ENCODE measurements at places on chromosomes 12 and 14.

GRCh38 chr12:53065470-53065869 is 13.7 kb downstream of the SPRYD3 start:
- DNase-seq: peak; percentile 88

DNA sequence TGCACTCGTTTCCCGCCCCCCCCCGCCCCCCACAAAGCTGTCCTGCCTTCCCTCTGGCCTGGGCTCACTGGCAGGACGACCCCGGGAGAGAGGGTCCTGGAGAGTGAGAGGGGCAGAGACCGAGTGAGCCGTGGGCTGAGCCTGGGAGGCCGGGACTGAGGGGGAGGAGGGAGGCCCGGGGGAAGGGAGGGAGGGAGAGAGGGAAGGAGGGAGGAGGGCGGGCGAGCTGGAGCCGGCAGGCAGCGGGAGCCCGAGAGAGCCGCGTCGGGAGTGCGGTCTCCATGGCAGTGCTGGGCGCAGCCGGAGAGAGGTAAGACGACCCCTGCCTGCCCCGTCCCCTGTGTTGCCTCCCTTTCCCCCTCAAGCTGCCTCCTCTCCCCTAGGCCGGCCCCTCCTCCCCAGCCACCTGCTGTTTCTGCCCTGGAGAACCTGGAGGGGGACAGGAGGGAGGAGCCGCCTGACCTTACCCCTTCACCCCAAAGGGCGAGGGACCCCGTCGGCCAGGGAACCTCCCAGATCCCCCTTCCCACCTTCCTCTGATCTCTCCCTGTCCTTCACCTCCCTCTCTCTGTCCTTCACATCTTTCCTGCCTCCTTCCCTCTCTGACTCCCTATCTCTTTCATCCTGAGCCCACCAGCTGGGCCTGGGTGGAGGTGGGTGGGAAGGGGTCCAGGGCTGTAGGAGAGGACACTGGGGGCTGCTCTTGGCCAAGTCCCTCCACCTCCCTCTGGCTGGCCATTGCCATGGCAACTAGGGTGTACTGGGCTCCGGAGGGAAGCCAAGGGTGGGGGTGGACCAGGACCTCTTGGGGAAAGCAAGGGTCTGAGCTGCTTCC is at the start of gene GPR162:
TSS of gene GPR162 (plus strand) at position 231 of the 835 bp plus-strand sequence. CDS start 2,078 bp downstream, outside the sequence.
- no peak for DNase-seq

GRCh38 chr14:32230695-32231280 is 27.7 kb upstream of the RNU6-8 start:
- no peak for DNase-seq

GRCh38 chr12:6763380-6763779 is 2.8 kb upstream of the PTMS start:
- no peak for DNase-seq

- peak; percentile 69 for DNase-seq
These were observed 230.5 kb downstream of the PCNX1 start for GRCh38 chr14:71137536-71138447.

DNA sequence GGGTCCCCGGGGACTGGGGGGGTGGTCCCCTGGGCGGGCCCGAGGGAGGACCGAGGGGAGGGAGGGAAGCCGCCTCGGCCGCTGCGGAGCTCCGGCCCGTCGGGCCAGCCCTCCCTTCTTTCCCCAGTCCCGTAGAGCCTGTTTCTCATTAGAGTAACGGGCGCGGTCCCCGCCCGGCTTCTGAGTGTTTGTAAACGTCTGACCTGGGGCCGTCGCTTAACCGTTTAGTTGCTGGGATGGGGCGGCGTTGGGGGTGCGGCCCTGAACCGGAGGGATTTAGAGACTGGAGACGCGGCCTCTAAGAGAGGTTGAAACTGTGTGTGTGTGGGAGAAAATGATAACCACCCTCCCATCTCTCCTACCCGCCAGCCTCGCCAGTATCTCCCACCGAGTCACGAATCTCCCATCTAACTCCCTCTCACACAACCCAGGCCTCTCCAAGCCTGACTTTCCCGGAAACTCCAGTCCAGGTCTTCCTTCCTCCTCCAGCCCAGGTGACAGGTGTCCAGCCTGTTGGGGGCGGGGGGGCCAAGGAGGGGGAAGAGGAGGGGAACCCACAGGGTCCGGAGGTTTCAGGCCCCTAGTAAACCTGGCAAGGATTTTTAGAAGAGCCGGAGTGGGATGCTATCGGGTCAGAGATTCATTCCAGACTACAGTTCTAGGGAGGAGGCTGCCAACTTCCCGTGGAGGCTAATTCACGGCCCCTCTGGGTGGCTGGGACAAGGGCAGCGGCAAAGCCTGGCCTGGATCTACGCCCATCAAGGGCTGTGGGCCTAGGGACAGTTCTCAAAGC is 1.1 kb upstream of the NFATC4 start:
- DNase-seq: peak; percentile 96

DNA sequence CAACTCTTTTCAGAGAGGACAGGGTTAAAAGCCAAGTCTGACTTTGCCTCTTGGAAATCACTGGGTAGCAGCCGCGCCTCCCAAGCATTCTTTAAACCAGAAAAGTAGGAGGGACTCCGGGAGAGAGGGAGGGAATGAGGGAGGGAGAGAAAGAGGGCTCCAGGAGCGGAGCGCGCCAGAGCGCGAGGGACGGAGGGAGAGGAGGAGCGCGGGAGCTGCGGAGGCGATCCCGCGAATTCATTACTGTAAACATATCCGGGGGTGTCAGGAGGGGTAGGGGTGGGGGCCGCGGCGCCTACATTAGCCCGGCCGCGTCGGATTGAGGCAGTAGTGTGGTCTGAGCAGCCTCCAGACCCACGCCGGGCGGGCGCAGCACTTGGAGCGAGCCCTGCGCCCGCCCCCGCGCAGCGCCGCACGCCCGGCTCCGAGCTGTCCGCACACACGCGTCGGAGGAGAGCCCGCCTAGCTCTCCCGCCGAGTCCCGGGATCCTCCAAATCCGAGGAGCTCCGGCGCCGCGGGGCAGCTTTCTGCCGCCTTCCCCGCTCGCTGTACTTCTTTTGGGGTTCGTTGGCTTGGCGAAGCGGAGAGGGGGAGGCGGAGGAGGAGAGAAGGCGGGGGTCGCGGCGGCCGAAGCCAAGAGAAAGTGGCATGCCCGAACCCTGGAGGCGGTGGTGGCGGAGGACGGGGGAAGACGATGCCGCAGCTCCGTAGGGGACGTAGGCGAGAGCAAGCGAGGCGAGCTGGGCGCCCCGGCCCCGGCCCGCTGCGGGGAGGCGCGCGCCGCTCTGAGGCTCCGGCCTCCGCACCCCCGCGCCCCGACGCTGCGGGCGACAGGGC is 3.3 kb downstream of the FLRT2 start:
- DNase-seq: peak; percentile 92

- no peak for DNase-seq
These were observed 1.5 kb upstream of the FBRSL1 start for GRCh38 chr12:132488127-132489077.

DNA sequence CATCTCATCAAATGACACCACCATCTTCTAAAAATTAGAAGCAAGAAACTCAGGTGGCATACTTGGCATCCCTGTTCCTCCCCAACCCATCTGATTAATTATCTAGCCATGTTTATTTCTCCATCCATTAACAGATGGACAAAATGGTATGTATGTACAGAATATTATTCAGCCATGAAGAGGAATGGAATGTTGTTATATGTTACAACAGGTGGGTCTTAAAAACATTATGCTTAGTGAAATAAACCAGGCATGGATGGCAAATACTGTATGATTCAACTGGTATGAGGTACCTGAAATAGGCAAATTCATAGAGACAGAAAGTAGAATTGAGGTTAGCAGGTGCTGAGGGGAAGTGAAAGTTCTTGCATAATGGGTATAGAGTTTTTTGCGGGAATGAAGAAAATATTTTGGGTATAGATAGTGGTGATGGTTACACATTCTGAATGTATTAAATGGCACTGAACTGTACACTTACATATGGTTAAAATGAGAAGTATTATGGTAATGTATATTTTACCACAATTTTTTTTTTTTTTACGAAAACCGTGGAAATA is 17.5 kb downstream of the YY1 start:
- DNase-seq: no peak

DNA sequence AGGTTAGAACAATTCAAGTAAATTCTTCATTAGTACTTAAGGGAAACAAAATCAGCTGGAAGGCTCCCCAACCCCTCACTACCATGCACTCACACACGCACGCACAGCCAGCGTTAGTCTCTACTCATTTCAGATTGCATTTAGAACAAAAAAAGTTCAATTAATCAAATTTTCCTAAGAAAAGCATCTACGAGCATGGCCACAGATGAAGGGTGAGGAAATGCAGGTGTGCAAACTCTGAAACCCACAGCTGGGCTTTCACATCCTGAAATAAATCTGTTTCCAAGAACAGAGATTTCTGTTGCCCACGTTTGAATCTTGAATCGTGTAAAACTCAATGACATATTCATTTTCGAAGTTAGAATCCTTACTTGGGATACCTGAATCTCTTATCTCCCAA is 62.6 kb downstream of the SEL1L start:
- DNase-seq: no peak

- DNase-seq: no peak
These were observed 19.6 kb downstream of the MORN3 start for GRCh38 chr12:121649819-121650353.

- DNase-seq: peak; percentile 95
These were observed at the start of gene GABARAPL1 for GRCh38 chr12:10212739-10213131. TSS of gene GABARAPL1 (plus strand) at chr12:10212877. CDS start at chr12:10213130, 253 bp downstream.

- DNase-seq: no peak
These were observed 172.7 kb upstream of the OR4E1 start for GRCh38 chr14:21846227-21846885.

DNA sequence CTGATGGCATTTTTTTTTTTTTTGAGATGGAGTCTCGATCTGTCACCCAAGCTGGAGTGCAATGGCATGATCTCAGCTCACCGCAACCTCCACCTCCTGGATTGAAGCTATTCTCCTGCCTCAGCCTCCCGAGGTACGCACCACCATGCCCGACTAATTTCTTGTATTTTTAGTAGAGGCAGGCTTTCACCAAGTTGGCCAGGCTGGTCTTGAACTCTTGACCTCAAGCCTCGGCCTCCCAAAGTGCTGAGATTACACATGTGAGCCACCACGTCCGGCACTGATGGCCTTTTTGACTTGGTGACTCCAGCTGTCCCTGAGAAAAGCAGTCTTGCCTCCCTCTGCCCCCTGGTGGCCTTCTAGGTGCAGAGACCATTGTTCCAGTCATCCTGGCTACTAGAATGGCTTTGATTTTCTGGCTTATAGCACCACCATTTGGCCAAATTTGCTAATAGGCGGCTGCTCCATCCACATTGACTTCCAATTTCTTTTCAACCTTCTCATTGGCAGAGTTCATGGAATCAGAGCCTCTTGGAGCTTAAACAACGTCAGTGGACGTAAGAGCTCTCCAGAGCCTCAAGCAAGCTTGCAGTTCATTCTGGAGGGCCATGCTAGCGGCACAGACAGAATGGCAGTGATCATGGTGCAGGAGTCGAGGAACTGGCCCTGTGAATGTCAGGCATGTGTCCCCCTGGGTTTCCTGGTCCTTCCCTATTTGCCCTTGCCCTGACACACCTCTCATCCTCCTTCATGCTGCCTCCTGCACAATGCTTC is 25.4 kb upstream of the EIF4B start:
- DNase-seq: no peak

- no peak for DNase-seq
These were observed 167.9 kb upstream of the NTF3 start for GRCh38 chr12:5264006-5264405.

DNA sequence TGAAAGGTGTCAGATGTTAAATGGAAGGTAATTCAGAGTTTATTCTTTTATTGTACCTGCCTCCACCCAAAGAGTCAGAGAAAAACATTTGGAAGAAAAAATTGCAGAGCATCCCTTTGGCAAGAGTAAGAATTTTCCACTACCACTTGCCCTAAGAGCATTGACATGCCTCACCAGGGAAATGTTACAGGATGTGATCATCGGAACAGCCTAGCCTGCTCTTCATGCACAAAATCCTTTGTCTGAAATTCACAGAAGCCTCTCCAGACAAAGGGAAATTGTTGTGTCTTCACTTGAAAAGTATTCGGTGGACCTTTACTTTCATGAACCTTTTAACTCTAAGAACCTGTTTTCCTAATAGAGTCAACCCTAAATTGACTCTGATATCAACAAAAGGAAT is 36.9 kb downstream of the ATP2A2 start:
- DNase-seq: no peak

DNA sequence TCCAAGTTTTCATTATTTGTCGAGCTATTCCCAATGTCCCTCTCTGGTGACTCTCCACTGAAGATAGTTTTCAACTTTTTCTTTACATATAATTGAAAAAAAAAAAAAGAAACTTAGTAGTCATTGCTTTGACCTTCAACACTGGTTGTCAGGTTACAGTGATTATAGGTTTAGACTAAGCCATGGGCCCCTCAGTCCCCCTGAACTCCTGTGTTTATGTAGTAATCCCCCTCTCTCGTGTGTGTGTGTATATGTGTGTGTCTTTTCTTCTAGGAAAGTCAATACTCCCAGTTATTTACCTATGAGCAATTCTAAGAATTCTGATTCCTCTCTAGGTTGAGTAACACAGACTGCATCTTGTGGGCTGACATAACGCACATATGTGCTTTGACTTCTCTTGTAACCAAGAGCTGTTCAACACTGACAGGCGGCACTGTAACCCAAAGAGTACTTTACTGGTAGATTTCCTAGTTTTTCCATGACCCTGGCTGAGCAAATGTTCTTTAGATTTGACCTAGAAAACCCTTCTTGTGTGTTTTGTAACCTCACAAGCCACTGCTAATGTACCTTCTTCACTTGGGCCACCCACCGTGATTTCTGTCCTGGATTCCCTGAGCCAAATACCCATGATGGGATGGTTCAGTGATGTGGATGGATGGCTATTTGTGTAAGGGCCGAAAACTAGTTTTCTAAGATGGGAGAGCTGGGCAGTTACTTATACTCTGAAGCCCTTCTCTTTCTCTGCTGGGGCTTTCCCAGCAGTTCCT is 15.0 kb upstream of the MANSC4 start:
- DNase-seq: no peak

GRCh38 chr14:82805892-82806825 is 1272.5 kb upstream of the SEL1L start:
- no peak for DNase-seq

Measured in vagina (tissue), 2 donors.